ENCODE measurements at places on chromosomes 1 and 21.

DNA sequence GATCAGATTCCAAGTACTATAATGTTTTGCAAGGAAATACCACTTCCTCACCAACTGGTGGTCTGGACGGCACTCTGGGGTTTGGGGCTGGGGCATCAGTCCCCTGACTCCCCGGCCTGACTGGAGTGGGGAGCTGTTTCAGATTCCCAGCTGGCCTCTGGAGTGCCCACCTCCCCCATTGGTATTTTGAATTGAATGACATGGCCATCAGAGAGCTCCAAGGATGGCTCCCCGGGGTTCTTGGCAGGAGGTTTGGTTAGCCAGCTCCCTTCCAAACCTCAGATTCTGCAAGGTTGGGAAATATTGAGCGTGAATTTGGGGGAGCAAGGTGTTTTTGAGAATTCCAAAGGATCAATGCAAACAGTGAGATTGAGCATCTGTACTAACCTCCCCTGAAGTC is 2.2 kb upstream of the INAVA start:
- no peak for DNase-seq

DNA sequence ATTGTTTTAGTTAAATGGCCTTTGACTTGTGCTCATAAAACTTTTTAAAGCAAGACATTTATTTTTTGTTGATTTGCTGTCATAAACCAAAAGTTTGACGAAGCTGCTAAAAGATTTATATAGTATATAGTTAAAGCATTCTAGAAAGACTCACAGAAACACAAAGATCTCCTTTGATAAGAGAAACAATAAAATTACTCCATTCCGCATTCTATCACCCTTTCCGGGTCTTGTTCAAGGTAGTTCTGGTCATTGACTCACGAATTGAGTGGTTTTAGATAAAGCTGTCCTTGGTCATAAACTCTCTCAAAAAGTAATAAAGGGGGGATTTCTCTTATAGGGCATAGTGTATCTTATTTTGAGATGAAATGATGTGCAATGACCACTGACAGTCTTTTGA is 1010.5 kb upstream of the NCAM2 start:
- DNase-seq, result no peak

- no peak for DNase-seq
Measured at GRCh38 chr1:92583821-92584760, 97.4 kb upstream of the GFI1 start.

- no peak for DNase-seq
Measured at GRCh38 chr1:51842261-51842660, 36.3 kb downstream of the NRDC start.

DNA sequence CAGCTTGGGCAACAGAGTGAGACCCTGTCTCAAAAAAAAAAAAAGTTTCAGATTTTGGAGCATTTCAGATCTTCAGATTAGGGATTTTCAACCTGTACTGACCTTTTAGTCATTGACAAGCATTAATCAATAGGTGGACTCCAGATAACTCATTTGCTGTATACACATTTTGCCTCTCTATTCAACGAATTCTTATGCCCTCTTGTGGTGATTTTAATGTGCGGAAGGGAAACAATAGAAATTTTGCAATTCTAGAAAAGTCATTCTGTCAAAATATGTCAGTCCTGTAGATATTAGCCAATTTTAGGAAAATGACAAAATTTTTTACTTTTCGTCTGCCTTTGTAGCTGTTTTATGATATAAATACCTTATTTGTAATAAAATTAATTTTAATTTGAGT is 11.6 kb upstream of the OR2G2 start:
- no peak for DNase-seq

DNA sequence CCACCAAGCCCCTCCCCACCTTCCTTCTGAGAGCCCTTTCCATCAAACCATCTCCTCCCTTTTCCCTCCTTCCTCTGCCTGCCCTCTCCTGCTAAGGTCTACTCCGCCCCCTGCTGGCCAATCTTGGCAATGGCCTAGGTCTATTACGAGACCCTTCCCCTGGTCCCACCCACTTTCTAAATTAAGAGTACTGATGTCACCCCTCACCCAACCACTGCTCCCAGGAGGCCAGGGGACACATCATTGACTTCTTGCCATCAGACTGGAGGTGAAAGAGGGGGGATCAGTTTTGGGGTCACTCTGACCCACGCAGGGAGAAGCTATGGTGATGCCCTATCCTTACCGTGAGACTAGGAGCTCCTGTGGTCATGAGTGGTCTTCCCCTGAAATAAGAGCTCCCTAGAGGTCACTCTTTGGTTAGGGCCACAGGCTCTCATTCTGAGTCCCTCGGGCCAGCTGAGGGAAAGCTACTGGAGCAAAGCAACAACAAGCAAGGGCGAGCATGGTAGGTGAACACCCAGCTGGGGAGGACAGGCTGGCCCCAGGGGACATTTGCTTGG is 34.6 kb upstream of the S100A7 start:
- peak; percentile 66 for DNase-seq

DNA sequence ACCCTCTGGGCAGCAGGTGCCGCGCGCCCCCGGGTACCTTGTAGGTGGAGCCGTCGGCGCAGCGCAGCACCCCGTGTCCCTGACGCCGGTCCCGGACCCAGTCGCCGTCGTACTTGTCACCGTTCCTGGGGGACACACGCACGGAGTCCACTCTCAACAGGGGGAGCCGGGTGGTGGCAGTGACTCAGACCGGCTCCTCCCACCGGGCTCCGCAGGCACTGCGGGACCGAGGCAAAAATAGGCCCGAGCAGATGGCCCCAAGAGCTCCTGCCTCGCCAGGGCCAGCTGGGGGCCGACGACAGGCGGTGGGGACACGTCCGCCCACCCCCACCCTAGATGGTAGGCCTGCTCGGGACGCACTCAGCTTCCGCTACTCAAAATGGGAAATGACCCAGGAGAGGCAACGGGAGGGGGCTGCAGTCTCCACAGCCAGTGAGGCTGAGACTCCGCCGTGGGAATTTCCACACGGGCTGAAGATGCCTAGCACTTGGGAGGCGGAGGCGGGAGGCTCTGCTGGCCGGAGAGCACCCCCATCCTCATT is 6.3 kb downstream of the MORN1 start:
- DNase-seq, result no peak

DNA sequence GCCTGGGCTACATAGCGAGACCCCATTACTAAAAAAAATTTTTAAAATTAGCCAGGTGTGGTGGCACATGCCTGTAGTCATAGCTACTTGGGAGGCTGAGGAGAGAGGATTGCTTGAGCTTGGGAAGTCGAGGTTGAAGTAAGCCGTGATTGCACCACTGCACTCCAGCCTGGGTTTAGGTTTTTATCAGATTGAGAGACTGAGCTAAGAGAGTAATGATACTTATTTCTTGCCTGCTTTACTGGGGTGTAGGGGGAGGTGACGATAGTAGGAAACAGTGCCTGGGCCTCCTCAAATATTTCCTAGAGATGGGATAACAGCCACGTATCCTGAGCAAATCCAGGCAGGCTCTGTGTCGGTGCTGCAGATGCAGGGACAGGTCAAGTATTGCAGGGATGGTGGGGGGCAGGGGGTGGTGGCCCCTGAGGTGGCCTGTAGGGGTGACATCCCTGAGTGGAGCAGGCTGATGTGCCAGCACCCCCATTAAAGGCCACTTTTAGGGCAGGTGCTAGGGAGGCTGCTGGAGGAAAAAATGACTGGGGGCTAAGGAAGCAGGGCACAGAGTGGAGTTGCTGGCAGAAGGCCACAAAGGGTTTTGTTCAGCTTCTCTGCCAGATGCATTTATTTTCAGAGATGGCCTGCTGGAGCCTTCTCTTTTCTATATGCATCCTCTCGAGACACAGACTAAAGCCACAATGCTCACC is 130.5 kb downstream of the RHOU start:
- DNase-seq, result no peak

- no peak for DNase-seq
Measured at GRCh38 chr1:153203130-153203529, at the start of gene LELP1. Gene LELP1, plus strand, starts transcription at chr1:153203430. Its CDS starts 1,278 bp downstream, at chr1:153204708.

- no peak for DNase-seq
Measured at GRCh38 chr21:36423771-36424433, 38.7 kb downstream of the CHAF1B start.

- DNase-seq, result no peak
Measured at GRCh38 chr1:94542088-94542870, 720 bp upstream of the F3 start.

GRCh38 chr1:25472471-25472870 is 41.8 kb downstream of the MACO1 start:
- peak; percentile 14 for DNase-seq

- DNase-seq, result peak; percentile 70
Measured at GRCh38 chr1:150976879-150977694, 2.5 kb upstream of the CERS2 start.

DNA sequence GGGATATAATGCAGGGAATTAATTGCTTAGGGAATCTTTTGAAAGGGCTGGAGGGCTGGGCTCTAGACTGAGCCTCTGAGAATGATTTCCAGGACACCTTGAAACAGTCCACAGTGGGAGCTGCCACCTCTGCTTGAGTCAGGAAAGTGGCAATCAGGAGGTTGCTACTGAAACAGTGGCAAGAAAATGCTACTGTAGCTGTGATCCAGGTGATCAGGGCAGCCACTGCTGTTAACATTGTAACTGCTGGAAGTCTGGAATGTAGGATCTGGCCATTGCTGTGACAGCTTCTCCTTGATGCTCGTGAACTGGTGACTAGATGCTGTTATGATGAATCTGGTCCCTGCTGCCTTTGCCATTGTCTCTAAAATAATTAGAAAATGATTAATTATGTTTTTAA is 12.8 kb downstream of the MAGI3 start:
- DNase-seq, result no peak

- DNase-seq, result no peak
Measured at GRCh38 chr1:95752515-95753381, 518.7 kb downstream of the RWDD3 start.

- no peak for DNase-seq
Measured at GRCh38 chr1:38667626-38668025, 191.9 kb downstream of the RRAGC start.

DNA sequence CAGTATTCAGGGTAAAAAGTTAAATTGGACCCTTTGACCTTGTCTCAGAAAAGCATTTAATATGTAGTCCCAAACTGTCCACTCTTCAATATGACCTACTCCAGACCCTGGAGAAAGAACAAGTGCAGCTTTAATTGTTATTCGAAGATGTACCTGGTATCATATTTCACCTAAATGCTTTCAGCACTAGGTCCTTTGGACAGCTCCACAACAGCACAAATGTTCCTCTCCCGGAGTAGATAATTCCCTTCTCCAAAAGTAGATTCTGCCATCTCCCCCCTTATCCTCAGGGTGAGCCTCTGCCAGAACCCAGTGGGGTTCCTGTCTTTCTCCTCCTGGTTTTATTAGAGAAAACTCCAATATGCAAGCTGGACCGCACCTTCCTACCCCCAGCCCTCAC is 104.5 kb upstream of the AJAP1 start:
- no peak for DNase-seq

- no peak for DNase-seq
Measured at GRCh38 chr1:207923561-207923960, 12.6 kb upstream of the CD34 start.

GRCh38 chr1:203145321-203146041 is 18.0 kb downstream of the ADORA1 start:
- no peak for DNase-seq

DNA sequence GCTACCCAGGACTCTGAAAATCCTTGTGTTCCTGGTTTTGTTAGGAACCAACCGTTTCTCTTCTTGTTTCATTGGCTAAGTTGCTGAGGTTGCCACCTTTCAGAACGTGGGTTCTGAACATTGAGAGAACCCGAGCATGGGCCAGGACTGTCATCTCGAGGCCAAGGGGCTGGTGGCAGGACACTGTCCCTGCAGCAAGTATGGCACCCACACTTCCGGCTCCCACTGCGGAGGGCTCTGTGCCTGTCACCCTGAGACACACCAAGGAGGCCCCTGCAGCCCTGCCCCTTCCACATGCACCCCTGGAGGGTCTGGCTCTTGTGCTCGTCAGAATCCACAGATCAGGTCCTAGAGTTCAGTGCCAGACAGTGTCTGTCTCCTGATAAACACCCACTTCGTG is 39.1 kb upstream of the LRRC3 start:
- no peak for DNase-seq

- no peak for DNase-seq
Measured at GRCh38 chr1:160993544-160994193, 27.3 kb downstream of the F11R start.

DNA sequence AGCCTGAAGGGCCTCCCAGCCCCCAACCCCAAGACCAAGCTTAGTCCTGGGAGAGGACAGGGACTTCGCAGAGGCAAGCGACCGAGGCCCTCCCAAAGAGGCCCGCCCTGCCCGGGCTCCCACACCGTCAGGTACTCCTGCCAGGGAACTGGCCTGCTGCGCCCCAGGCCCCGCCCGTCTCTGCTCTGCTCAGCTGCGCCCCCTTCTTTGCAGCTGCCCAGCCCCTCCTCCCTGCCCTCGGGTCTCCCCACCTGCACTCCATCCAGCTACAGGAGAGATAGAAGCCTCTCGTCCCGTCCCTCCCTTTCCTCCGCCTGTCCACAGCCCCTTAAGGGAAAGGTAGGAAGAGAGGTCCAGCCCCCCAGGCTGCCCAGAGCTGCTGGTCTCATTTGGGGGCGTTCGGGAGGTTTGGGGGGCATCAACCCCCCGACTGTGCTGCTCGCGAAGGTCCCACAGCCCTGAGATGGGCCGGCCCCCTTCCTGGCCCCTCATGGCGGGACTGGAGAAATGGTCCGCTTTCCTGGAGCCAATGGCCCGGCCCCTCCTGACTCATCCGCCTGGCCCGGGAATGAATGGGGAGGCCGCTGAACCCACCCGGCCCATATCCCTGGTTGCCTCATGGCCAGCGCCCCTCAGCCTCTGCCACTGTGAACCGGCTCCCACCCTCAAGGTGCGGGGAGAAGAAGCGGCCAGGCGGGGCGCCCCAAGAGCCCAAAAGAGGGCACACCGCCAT is 21.9 kb upstream of the ARF1 start:
- DNase-seq, result no peak

- DNase-seq, result no peak
Measured at GRCh38 chr1:204414016-204414415, 2.4 kb upstream of the PPP1R15B start.

GRCh38 chr21:45286671-45287437 is 841 bp downstream of the POFUT2 start:
- DNase-seq, result no peak

Measured in activated naive CD8-positive, alpha-beta T cell treated with anti-CD3 and anti-CD28 coated beads for 36 hours (primary cell).